ENCODE measurements at places on chromosomes 5 and 9.

DNA sequence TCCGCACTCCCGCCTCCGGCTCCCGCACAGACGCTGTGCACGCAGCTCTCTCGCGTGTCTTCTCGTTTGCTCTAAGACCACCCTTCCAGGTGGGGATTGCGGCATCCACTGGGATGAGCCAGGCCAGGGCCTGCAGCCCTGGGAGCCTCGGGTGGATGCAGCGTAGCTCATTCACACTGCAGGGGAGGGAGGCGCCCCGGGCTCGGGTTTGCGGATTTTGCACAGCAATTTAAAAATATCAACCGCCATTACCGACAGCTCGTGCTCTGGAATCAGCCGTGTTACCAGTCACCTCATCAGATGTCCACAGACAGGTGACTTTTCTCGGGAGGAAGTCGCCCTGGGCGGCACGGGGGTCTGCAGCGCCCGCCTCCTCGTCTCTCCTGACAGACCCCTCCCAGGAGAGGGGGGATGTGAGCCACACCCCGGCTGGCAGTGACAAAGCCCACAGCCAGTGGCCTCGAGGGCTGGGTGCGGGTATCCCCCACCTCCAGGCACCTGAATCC is 20.8 kb upstream of the SLC6A3 start:
- peak; percentile 6 for DNase-seq

GRCh38 chr5:31854181-31855133 is 215.5 kb downstream of the PDZD2 start:
- DNase-seq: peak; percentile 82

- DNase-seq: no peak
Measured at GRCh38 chr9:95584176-95584575, 67.4 kb upstream of the PTCH1 start.

GRCh38 chr9:130405657-130406257 is 39.0 kb upstream of the ASS1 start:
- DNase-seq: no peak

- DNase-seq: no peak
Measured at GRCh38 chr5:135604056-135604455, 25.3 kb upstream of the CXCL14 start.

DNA sequence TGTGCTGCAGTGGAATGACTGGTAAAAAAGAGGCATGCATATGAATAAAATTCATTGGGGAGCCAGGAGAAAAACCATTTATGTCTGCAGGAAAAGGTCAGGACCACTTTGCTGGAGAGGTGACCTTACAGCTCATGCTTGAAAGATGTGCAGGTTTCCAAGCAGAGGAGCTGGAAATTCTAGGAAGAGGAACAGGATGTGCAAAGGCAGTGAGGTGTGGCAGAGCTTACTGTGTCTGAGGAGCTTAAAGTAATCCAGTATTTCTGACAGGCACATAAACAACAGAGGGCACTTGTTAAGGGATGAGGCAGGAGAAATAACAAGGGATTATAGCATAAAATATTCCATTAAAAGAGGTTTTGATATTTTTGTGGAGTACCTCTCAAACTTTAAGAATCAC is 203.2 kb downstream of the CD180 start:
- no peak for DNase-seq

DNA sequence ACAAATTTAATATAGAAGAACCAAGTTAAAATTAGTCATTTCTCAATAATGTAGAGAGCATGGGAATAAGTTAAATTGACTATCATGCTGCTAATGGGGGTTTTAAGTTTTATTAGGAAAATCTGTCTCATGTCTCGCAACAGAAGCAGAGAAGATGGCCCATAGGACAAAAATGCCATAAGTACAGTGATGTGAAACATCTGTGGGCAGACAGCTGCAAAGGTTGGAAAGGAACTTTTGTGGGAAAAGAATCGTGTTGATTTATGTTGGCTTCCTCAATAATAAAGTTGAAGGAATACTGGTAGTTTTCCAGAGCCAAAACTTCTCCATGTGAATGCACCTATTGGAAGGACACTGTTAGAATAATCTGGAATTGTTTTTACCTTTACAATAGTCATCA is 44.8 kb downstream of the VCAN start:
- no peak for DNase-seq

- DNase-seq: no peak
Measured at GRCh38 chr5:10832421-10832820, 71.4 kb upstream of the DAP start.

DNA sequence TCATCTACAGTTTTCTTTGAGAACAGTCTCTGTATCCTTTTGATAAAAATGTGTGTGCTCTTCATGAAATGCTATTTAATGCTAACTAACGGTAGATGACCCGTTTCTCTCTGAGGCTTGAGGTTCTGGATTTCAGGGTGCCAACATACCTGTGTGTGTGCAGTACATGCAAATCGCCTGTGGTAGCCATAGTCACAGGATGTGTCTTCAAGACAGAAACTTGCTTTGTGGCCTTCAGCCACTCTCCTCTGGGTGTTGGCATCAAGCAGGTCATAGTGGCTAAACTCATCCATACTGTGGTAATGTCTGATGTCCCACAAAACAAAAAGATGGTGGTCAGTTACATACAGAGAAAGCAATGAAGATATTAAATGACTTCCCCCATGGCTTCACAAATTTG is 4.2 kb downstream of the LOX start:
- DNase-seq: no peak

GRCh38 chr9:84293001-84293798 is 47.4 kb downstream of the SLC28A3 start:
- no peak for DNase-seq
